ENCODE measurements at places on chromosomes 2 and 18.

- no peak for DNase-seq
These were observed 32.9 kb downstream of the ST8SIA5 start for GRCh38 chr18:46723856-46724415.

GRCh38 chr2:235551965-235552364 is 58.1 kb downstream of the AGAP1 start:
- no peak for DNase-seq

DNA sequence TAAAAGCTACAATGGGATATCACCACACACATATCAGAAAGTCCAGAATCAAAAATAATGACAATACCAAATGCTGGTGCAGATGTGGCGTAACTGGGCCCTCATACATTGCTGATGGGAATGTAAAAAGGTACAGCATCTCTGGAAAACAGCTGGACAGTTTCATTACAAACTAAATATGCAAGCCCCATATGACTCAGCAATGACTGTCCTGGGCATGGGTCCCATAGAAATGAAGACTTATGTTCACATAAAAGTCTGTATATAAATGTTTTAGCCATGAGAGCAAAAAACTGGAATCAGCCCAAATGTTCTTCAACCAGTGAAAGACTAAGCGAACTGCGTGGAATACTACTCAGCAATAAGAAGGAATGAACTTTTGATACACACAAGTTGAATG is 56.7 kb downstream of the ALPK2 start:
- DNase-seq: no peak

DNA sequence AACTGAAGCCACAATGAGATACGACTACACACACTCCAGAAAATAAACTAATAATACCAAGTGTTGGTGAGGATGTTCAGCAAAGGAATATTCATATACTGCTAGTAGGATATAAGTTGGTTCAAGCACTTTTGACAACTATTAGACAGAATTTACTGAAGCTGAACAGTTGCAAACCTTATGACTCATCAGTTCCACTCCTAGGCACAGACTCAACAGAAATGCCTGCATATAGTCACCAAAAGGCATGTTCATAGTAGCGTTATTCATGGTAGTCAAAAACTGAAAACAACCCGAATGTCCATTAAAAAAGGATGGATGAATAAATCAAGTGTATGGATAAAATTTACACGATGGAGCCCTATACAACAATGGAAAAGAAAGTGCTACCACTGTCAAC is 232.0 kb downstream of the ANAPC1 start:
- DNase-seq: no peak

GRCh38 chr2:239790313-239790712 is 234.8 kb downstream of the NDUFA10 start:
- DNase-seq: no peak

DNA sequence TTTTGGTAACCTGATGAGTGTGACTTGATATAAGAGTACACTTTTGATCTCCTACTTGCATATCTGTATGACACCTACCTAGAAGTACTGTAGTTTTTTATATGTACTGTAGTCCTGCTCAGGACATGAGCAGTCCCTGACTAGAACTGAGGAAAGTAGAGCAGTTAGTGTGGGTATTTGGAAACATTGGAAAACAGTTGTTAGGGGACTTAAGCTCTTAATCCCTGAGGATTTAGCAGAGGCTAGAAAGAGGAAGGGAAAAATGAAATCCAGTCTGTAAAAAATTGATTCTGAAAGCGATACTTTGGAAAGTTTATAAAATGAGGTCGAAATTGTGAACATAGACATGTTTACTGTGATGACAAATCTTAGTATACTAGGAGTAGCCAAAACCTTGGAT is 125.6 kb downstream of the NCOA1 start:
- no peak for DNase-seq

GRCh38 chr2:24211408-24211807 is 36.6 kb downstream of the FAM228A start:
- no peak for DNase-seq

- no peak for DNase-seq
These were observed 88.6 kb upstream of the ACAA2 start for GRCh38 chr18:49901862-49902340.

GRCh38 chr2:237341872-237342271 is 72.1 kb downstream of the COL6A3 start:
- DNase-seq: no peak

DNA sequence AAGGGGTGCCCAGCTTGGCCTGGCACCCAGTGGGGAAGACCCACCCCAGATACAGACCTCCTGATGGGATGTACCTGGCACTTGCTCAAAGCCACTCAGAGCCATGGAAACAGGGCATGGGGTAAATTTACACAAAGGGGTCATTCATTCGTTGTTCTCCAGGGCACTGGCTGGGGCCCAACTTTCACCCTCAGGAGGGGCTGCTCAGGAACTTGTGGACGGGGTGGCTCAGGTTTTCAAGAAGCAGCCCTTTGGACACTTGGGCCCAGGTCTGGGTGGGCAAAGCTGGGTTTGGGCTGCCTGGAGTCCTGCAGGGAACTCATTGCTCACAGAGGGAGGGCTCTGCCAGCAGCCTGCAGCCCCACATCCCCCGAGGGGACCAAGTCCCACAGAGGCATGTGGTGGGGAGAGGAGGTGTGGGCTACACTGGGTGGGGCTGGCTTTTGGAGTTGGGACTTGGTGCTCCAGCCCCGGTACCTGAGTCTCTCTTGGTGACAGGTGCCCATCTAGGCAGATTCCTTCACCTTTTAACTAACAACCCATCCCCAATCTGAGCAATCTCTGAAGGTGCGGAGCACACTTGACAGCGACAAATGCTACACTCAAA is 172.3 kb downstream of the CELF4 start:
- DNase-seq: no peak

DNA sequence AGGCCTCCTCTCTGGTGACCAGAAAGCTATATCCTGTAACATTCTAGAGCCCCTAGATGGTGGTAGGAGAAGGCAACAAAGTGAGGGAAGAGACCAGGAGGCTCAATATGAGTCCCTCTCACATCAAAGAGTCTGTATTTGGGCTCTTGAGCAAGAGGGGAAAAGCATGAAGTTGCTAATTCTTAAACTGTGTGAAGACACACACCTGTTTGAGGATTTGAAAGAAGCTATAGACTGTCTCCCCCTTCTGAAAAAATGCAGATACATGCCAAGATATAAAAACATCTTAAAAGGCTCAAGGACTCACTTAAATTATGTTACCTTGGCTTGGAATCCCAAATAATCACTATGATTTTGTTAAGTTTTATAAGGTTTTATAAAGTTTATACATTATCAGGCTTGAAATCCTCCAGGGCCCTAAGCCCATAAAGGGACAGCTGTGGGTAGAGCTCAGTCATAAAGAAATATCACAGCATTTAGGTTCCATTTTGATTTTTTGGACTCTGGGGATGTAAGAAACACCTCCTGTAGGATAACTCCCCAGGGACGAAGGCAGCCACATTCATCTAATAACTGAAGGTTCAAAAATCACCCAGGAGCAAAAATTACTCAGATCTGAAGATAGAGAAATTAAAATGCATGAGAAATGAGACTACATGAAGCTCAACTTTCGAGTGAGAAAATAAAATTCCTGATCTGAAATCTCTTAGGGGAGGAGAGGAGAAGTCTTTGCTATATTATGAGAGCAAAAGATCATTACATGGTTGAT is 136.1 kb upstream of the LGALSL start:
- DNase-seq: no peak

GRCh38 chr2:237892478-237892877 is 33.1 kb downstream of the RAMP1 start:
- no peak for DNase-seq

DNA sequence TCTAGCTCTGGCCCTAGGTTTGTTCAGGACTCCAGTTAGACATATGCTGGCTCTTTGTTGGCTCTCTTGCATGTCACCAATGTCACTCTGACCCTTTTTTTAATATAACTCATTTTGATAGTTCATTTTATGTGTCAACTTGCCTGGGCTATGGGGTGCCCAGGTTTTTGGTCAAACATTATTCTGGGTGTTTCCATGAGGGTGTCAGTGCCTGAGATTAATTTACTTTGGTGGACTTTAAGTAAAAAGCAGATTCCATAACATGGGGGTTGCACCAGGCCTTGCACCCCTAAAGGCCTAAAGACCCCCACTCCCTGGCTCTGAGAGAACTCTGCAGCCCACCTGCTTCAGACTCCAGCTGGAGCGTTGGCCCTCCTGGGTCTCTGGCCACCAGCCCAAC is 48.1 kb upstream of the SNTG2 start:
- no peak for DNase-seq

- peak; percentile 30 for DNase-seq
These were observed 72.1 kb upstream of the MAP4K4 start for GRCh38 chr2:101625387-101625786.

Data from GM20000 (cell line).